A172 (cell line): ENCODE measurements at places on chromosomes 12 and 14.
A peak's percentile ranks its signal among the peaks of the same experiment; 100 is the strongest.

DNA sequence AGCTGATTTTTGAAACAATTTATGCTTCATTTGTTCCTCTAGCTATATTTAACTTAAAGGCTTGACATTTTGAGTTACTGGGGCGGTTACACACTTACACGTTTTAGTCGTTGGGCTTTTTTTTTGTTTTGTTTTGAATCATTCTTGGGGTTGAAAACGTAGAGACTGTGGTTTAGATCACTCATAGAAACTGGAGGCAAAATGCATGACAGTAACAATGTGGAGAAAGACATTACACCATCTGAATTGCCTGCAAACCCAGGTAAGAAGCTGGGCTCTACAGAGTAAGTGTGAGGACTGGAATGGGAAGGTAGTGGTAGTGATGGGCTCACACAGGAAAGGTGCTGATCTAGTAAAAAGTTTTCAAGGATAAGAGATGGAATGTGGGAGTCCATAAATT is at the start of gene CLEC2D:
CLEC2D (plus strand) TSS at position 180 of the 400 bp plus-strand sequence; CDS start at position 202, 22 bp downstream.
- DNase-seq = no peak

- no peak for DNase-seq
Observed at GRCh38 chr12:108185002-108185401, 55.9 kb downstream of the WSCD2 start.

DNA sequence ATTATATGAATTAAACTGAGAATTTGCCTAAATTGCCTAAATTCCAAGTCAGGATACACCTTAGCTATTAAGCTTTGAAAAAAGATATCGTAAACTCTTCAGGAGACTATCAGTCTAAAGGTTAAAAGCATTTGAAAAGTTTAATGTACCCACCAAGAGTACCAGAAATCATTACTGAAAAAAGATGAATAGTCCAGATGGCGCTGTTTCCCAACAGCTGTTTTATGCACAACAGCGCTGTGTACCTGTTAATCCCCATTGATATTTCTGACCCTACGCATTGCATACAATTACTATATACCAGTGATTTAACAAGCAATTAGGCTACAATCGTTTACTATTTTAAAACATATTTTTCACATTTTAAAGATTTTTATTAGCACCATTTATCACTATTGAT is 185.0 kb downstream of the PLCZ1 start:
- DNase-seq = no peak

DNA sequence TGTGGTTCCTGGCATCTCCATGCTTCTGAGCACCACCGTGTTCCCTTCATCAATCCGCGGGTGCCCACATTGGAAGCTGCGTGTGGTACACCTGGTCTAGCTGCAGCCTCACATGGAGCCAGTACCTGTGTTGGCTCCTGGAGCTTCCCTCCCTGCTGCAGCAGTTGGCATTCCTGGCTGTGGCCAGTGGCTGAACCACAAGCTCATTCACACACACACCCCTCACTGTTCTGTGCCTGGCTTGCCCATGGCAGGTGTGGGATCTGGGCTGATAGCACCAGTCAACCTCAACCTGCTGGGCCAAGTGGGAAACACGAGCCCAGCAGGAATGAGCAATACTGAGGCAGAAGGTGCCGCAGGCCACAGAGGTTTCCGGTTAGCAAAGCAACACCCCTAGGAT is 256.2 kb upstream of the LRFN5 start:
- DNase-seq = no peak

GRCh38 chr14:96904201-96904600 is 107.0 kb downstream of the VRK1 start:
- no peak for DNase-seq

DNA sequence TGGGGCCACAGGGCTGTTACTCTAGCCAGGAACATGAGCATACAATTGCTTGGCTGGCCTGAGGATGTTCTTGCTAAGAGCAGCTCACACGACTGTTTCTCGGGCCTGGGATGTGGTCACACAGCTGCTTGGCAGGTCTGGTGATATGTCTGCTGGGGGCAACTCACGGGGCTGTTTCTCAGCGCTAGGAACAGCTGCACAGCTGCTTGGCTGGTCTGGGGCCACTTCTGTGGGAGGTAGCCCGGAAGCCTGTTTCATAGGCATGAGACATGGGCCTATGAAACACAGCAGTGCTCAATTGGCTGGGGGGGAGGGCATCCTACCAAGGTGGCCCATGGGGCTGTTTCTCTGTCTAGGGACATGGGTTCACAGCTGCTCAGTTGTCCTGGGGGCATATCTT is 73.4 kb upstream of the DDHD1 start:
- DNase-seq = no peak

- DNase-seq = peak; percentile 16
Observed at GRCh38 chr14:66240105-66240504, 246.1 kb upstream of the CCDC196 start.

DNA sequence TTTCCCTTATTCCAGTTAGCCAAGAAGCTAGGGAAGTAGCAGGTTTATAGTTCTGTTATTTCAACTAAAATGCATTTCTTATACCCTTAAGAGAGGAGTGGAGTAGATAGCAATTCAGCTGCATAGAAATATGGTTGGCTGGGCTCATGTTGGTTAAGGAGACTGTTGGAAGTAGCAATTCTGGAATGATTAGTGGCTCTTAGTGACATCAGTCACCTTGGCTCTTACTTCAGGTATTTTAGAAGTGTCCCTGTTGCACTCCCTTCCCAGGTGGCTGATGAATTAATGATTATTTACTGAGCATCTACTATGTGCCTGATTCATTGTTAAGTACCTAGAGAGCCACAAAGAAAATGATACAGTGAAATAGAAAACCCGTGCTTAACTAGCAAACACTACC is 128.1 kb downstream of the MGST1 start:
- DNase-seq = no peak

DNA sequence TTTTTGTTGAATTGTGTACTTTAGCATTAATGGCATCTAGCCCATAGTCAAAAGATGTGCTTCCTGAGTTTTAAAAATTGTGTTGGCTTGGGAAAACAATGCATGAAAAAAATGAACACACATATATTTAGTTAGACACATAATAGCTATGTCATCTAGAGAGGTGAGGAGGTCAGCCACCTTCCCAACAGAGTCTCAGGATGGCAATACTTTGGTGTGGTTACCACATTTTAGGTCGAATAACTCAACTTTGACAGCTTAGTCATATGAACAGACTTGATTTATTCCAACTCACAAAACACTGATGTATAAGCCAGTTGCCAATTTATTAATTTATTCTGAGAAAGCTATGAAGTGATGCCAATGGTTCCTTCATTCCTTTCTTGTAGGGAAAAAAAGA is 114.0 kb downstream of the ETNK1 start:
- DNase-seq = peak; percentile 16

DNA sequence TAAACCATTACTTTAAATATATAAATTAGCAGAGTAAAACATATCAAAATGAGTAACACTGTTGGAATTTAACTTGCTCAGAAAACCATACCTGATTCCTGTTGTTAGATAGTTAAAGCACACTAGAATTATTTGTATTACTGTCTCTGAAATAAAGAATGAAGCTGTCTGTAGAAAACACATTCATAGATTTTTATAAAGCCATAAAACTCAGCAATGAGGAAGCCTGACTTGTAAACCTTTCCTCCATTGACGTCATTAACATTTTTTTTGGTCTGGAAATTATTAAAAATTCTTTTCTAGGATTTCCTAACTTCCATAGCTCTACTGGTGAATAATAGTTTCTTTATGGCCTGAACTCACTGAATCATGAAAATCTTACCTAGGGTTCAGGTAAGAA is 147.6 kb downstream of the BRMS1L start:
- DNase-seq = no peak

DNA sequence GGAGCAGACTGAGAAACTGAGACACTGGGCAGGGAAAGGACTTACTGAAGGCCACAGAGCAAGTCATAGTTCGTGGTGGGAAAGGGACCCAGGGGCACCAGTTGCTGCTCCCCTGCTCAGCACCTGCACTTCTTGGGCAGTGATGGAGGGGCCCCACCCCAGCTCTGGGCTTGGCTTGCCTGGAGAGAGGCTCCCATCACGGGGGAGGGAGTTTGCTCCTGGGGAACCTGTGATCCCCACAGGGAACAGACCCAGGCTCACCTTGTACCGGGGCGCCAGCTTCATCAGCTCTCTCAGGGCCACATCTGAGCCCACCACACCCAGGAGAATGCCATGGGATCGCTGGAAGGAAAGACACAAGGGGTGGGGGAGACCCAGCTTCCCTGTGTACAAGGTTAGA is 39.8 kb downstream of the CACNA2D4 start:
- no peak for DNase-seq

DNA sequence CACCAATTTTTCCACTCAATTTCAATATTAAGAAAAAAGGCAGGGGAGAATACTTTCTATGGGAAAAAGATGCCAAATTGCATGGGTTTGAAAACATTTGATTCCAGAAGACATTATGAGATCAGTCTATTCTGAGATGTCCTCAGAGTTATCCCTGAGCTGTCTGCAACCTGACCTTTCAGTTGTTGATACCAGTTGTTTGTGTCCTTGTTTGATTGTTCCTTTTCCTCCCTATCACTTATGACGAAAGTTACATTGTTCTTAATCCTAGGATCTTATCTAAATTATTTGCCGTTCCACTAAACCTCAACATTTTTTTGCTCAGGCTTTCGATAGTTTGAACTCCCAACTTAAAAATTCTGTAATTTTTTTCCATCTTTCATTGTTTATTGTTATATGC is 336.3 kb upstream of the NOVA1 start:
- DNase-seq = no peak

GRCh38 chr12:9792961-9793617 is 32.4 kb upstream of the CD69 start:
- peak; percentile 53 for DNase-seq

GRCh38 chr12:27970401-27971120 is 2.0 kb downstream of the PTHLH start:
- DNase-seq = no peak

DNA sequence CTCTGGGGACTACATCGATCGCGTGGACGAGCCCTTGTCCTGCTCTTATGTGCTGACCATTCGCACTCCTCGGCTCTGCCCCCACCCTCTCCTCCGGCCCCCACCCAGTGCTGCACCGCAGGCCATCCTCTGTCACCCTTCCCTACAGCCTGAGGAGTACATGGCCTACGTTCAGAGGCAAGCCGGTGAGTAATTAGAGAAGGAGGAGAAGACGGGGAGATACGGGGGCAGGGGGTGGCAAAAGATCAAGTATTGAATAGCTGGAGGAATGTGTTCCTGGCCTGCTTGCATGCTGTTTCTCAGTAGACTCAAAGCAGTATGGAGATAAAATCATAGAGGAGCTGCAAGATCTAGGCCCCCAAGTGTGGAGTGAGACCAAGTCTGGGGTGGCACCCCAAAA is 21.9 kb downstream of the OS9 start:
- DNase-seq = no peak

DNA sequence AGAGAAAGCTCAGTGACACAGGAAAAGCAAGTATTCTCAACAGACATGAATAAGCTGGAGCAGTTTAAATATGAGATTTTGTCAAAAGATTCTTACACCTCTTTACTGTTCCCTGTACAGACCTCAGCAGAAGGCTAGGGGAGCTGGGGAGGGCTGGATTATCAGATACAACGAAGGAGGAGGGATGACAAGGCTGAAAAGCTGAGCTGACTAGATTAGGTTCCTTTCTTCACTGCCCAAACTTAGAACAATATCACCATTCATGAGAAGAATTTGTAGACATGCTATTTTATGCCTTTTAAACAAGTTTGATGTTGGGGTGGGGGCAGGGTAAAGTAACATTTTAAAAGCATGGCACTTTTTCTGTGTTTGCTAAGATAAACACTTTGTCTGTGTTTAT is 611.1 kb downstream of the AACS start:
- DNase-seq = no peak

GRCh38 chr12:124301084-124301654 is 6.3 kb downstream of the RFLNA start:
- no peak for DNase-seq

- DNase-seq = peak; percentile 99
Observed at GRCh38 chr12:104219361-104219892, 3.8 kb downstream of the TXNRD1 start.

- DNase-seq = no peak
Observed at GRCh38 chr14:32552766-32553165, 223.7 kb downstream of the AKAP6 start.
